C1 segment of cervical spinal cord (tissue), 14 donors: ENCODE measurements at places on chromosomes 13 and 19.

- no peak for DNase-seq
Measured at GRCh38 chr13:109331011-109331433, 455.4 kb downstream of the IRS2 start.

- DNase-seq: no peak
Measured at GRCh38 chr13:45332036-45332830, 8.8 kb downstream of the TPT1 start.

DNA sequence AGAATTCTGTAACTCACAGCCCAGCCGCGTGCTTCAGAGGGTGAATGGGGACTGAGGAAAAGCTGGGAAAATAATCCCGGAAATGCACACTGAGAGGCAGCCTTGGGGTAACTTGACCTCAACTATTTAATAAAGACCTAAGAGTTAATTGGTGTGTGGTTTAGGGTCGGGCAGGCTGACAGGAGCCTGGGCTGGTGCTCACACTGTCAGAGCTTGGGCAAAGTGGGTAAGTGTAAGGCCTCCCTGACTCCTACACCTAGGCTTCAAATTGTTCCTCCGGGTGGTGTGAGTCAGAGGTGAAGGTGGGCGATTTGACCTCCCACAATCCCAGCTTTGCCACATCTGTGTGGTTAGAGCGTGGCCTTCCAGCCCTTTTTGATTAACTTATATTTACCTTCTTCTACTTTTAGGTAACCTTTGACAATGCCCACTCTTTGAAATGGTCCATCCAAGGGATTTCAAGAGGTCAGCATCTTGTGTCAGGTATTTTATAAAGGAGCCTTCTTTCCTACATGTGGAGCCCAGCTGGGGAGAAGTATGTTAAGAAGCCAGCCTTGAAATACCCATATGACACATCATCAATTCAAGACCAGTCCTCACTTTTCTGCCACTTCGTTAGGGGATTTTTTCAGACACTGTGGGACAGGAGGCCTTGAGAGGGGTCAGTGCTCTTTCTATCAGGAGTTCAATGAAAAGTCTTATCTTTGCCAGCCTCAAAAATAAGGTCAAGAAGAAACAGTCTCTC is 114.2 kb downstream of the NUFIP1 start:
- DNase-seq: no peak

DNA sequence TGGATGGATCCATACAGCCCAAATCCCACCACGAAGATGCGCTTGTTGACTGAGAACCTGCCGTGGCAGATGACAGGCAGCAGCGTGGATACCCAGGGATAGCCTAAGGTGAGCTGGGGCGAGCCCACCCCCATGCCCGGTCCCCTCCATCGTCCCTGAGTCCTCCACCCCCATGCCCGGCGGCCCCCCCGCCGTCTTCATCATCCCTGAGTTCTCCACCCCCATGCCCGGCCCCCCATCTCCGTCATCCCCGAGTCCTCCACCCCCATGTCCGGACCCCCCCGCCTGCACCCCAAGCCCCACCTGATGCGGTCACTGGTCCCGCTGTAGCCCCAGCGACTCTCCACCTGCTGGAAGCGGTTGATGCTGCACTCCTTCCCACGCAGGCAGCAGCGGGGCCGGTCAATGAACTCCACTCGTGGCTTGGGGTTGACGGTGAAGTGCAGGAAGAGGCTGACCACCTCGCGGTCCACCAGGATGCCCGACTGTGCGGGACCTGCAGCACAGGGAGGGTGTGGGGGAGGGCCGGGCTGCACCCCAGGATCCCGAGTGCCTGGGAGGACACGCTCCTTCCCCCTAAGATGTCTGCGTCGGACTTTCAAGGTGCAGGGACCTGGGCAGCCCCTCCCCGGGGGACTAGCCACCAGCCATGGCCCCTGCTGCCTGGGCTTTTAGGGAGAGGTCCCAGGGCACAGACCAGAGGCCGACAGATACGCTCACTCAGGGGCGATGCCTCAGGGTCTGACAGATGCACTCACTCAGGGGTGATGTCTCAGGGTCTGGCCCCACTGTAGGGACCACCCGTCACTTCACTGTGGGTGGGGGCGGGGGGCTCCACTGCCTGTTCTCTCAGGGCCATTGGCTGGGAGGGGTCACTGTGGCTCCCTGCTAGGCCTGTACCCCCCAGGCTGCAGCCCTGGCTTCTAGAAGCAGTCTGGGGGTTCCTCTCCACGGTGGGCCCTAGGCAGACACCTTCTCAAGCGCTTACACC is 28.0 kb downstream of the BTBD2 start:
- DNase-seq: no peak

- DNase-seq: no peak
Measured at GRCh38 chr13:38804536-38804935, 117.7 kb downstream of the FREM2 start.

DNA sequence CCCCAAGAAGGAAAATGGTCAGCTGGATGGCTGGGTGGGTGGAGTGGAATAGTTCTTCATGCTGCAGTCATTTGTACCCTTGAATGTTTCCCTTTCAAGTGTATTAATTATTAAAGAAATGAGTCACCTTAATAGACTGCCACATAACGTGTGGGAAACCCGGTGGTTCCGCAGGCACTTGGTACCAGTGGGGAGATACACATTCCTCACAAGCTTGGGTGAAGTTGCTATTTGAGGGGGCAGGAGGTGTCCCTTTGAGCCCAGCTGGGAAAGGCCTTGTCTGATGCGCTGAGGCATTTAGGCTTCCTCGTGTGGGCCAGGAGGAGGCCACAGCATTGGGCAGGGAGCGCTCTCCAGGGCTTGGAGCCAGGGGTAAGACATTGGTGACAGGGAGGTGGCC is 57.7 kb downstream of the ATP8A2 start:
- no peak for DNase-seq

- DNase-seq: no peak
Measured at GRCh38 chr19:56105090-56105701, 15.9 kb downstream of the ZNF787 start.

DNA sequence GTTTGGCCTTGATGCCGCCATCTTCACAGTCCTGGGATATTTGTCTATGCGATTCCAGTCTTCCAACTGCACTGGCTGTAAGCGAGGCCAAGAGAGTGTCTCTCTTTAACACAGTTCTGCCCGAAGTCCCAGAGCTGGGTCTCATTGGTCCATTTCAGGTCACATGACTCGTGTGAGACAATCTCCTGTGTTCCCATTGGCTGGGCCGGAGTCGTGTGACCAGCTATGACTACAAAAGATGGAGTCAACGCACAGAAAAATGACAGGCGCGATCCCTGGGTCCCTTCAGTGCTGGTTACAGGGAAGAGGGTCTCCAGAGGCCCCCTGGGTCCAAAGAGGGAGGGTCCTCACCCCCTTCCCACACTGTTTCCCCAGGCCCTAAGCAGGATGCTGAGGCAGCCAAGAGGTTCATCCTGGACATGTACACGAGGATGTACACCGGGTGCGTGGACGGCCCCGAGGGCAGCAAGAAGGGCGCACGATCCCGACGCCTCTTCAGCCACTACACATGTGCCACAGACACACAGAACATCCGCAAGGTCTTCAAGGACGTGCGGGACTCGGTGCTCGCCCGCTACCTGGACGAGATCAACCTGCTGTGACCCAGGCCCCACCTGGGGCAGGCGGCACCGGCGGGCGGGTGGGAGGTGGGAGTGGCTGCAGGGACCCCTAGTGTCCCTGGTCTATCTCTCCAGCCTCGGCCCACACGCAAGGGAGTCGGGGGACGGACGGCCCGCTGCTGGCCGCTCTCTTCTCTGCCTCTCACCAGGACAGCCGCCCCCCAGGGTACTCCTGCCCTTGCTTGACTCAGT is 15.9 kb upstream of the S1PR4 start:
- no peak for DNase-seq

DNA sequence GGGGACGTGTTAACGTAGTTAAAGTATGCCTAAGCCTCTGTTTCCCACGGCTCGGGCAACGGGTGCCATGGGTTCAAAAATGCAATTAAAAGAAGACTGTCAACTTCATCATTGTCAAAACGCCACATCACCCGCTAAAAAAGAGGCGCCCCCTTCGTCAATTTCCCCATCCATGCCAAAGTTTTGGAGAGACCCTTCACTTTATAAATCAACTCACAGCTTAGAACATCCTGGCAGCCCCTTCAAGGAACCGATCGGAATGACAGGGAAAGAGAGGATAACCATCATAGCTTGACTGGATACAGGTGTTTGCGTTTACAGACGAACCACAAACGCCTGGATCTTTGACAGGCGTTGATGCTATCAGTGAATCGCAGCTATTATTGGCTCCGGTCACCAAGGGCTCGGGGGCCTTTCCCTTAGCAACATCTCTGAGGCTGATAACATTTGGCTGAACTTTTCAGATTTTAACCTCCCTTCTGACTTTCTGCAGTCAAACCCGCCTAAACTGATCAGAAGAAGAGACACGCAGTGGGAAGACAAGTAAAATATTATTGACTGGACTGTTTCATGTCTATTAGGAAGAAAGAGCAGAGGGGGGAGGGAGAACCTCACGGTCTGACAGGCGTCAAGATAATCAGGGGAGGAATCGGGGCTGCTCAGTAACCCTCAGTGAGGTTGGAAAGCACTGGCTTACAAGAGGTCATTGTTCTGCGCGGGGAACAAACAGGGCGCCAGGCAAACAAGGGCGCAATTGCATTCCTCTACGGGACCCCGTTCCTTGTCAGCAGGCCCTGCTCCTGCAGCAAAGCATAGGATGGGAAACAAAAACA is 322.5 kb upstream of the ZNF507 start:
- DNase-seq: no peak

GRCh38 chr19:18229474-18229873 is 3.2 kb upstream of the PDE4C start:
- DNase-seq: no peak

DNA sequence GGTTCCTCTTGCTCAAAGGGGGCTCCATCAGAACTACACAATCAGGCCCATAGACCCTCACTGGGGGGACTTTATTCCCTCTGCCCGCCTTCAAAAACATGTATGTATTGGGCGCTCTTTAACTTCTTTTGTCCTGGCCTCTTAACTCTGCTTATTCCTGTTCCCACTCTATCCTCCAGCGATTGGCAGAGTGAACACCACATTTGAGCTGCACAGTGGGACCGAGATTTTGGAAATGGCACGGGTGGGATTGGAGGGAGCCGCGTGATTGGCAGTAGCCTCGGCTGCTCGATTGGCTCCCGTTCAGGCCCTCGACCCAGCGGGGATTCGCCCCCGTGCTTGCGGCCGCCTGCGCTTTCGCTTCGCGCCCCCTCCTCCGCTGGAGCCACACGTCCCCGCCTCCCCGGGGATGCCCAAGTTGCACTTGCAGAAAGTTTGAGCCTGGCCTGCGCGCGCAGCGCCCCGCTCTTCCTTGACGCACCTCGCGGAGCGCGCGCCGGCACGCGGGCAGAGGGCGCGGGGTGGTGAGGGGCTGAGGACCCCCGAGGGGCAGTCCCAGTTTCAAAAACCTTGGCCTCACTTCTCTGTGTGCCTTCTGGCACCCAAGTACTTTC is at the start of gene ZIC5:
Gene ZIC5, minus strand, starts transcription at position 192 of the 614 bp plus-strand sequence. Its CDS starts 164 bp downstream, at position 28.
- no peak for DNase-seq
